ENCODE measurements at places on chromosomes 4 and X.

DNA sequence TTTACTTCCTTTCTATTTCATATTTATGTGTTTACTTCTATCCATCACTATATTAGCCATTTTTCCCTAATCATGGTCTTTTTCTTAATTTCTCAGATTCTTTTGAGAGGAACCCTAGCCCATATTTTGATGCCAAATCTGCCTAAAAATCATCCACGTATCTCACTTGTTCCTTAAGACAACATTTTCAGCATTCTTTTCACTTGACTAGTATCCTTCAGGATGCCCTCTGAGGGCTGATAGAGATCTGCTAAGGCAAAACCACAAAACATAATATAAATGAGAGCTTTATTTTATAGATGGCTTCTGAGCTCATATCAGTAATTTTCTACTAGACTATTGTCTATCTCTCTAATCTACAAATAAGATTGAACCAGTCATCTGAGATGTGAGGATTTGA is 341.9 kb downstream of the GPM6A start:
- DNase-seq: no peak

DNA sequence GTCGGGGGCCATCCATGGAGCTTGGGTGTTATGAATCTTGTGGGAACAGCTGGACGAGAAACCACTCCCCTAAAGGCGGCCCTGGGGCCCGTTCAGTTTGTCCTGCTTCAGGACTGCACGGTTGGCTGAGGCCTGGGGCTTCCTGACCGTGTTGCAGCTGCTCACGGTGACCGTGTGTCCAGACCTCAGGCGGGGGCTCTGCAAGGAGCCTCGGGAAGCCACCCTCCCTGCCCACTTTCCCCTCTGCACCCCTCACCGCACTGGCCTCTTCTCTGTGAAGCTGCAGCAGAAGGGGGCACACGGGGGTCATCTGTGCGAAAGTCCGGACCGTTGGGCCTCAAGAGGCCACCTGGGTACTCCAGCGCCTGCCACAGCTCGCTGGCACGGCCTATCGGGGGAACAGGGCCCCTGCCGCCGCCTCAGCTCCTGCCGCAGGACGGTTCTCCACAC is 29.4 kb downstream of the UVSSA start:
- DNase-seq: no peak

GRCh38 chr4:1833307-1834046 is 22.5 kb downstream of the LETM1 start:
- DNase-seq: no peak

- no peak for DNase-seq
Measured at GRCh38 chr4:61397174-61397573, 197.0 kb downstream of the ADGRL3 start.

DNA sequence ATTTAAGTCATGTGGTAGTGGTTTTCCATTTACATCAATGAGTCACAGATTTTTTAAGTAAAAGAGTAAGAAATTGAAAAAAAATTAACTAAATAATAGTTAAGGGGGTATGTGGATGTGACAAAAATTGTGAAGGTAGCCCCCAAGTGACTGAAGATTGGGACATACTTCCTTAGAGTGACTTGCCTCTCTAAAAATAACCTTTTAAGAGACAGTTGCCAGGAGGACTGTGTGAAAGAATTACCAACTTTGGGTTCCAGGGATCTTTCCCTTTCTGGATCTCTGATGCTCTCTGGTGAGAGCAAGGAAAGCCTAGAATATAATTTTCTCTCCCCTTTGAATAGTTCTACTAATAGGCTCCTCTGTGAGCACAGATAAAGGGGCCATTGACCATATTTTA is 42.7 kb downstream of the NHSL2 start:
- DNase-seq: no peak

DNA sequence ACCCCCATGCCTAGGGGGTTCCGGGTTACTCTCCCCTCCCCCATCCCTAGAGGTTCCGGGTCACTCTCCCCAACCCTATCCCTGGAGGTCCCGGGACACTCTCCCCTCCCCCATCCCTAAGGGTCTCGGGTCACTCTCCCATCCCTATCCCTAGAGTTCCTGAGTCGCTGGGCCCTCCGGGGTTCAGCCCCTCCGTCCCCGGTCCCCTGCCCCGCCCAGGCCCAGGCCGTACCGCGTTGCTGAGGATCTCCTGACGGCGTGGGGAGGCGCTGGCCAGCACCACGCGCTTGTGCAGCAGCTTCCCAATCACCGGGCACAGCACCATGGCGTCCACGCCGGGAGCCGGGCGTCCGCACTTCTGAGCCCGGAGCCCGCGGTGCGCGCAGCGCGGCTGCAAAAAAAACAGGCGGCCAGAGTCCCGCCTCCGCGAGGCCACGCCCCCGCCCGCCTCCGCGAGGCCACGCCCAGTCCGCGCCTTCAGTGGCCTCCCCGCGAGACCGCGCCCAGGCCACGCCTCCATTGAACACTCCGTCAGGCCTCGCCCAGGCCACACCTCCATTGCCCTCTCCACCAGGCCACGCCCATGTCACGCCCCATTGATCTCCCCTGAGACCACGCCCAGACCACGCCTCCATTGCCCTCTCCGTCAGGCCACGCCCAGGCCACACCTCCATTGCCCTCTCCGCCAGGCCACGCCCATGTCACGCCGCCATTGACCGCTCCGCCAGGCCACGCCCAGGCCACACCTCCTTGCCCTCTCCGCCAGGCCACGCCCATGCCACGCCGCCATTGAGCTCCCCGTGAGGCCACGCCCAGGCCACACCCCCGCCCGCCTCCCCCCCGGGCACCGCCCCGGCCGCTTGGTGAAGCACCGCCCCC is at the start of gene ASMTL:
Gene ASMTL, minus strand, starts transcription at position 394 of the 879 bp plus-strand sequence. Its CDS starts 69 bp downstream, at position 325.
- peak; percentile 100 for DNase-seq

DNA sequence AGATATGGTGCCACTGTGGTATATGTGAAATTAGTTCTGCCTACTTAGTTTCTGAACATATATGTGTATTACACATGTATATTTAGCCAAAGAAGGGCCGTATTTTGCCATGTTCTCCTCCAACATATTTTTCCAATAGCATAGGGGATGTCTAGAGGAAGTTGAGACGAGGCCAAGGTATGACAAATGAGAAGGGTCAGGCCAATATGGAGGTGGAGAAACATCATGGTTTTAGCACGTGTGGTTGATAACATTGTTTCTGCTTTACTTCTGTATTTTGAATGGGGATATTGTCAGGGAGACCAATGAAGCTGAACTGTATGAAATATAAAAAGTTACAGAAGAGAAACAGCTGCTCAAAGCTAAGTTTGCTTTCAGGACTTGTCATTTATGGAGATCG is 246.7 kb upstream of the TLL1 start:
- DNase-seq: no peak

GRCh38 chr4:131309628-131310027 is 1839.5 kb upstream of the PCDH10 start:
- DNase-seq: no peak

- DNase-seq: no peak
Measured at GRCh38 chr4:130249002-130249401, 1153.0 kb downstream of the C4orf33 start.

DNA sequence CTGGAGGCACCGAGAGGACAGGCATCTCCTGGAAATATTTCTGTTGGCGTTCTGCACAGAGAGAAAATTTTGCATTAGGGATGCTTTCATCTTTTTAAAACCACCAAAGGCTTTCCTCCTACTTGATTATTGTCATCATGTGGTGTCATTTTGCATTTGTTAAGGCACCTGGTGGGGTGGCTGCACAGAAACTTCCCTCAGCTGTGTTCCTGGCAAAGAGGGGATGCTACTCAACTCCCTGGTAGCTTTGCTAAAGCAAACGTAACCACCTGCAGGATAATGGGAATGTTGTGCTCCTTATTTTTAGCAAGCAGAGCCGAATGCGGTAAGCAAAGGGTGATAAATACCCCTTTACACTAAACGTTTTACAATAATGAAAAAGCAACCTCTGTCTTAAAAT is 229.8 kb downstream of the STIM2 start:
- no peak for DNase-seq

GRCh38 chr4:98521486-98521885 is 136.9 kb downstream of the TSPAN5 start:
- no peak for DNase-seq

GRCh38 chr4:164779811-164780216 is 25.9 kb downstream of the SMIM31 start:
- DNase-seq: peak; percentile 58

DNA sequence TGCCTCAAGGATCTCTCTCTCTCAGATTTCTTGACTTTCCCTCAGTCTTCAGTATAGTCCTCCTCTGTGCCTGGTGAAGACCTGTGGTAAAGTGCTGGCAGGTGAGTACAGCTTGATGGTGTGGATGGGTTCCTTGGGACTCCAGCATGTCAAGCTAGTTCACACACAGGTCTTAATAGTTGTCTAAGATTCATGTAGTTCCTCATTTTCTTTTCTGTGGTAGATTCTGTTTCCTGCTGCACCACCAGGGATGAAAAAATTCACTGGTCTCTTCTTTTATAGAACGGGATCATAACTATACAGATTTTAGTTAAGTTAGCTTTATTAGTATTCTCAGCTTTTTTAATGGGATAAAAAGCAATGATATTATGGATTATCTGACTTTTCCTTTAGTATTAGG is 32.5 kb upstream of the PAQR3 start:
- DNase-seq: no peak

DNA sequence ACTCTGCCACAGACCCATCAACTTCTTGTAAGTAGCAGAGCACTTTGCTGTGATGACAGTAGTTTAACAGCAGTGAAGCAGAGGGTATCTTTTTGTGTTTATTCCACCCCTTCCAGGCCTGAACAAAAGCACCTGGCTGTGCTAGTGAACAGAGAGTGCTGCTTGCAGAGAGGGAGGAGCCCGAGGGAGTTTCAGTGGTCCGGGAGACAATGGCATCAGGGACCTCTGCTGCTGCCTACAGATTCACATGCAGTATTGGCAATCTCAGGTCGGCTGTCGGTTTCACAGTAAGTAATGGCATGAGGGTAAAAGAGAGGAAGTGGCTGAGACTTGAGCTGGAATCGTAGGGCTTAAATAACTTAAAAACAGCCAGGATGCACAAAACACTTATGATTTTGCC is 755.8 kb downstream of the RPA4 start:
- peak; percentile 76 for DNase-seq

GRCh38 chr4:122716825-122717448 is 15.6 kb upstream of the BBS12 start:
- DNase-seq: peak; percentile 55

DNA sequence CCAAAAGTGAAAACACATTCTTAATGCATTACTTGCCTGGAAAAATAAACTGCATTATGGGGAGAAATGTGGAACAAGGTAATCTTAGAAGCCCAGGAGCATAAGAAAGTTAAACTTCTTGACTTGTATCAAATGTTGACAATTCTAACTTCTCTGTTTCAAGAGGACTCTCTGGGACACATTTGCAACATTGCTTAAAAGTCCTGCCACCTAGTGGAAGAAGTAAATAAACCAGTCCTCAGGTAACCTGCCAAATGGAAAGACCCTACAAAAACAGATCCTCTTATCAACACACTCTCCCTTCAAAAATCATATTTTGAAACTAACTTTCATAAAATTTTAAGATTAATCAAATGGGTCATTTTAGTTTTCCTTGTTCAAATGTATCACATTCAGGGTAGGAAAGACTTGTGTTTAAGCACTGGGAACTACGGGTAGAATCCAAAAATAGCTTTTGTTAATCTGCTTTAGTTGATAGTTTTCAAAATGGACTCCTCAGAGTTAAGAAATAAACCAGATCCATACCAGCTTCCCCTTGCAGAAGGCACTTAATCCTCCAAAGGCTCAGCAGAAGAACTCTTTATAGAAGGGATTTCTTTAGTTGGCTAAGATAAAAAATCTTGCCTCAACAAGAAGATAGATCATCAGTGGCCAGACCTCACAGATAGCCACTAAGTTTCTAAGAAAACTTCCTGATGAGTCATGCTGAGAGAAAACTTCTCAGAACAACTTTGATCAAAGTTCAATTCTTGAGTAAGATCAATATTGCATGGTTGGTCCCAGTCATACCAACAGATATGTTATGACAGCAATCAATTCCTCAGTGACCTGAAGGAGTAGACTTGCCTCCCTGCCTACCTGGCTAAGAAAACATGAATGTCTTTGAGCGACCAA is 141.7 kb downstream of the HHIP start:
- no peak for DNase-seq

- DNase-seq: no peak
Measured at GRCh38 chr4:3729882-3730226, 36.3 kb upstream of the ADRA2C start.

- no peak for DNase-seq
Measured at GRCh38 chr4:141058591-141059512, 74.4 kb downstream of the RNF150 start.

- no peak for DNase-seq
Measured at GRCh38 chrX:152537373-152537772, 86.3 kb upstream of the GABRA3 start.

DNA sequence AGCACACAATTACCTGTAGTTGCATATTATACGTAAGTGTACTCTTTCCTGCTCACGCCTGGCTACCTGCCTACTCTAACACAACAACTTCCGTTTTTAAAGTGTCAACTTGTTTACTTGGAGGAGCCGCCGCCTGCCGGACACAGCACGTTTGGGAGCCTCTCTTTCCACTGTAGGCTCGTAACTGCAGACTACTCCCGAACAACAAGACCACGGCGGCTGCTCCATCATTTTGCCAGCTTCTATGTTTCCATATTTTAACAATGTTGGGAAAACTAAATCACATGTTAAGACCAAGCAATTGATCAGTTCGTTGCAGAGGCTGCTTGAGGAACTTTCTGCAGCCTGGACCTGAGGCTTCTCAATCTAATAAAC is 841 bp downstream of the MTNR1A start:
- peak; percentile 66 for DNase-seq

DNA sequence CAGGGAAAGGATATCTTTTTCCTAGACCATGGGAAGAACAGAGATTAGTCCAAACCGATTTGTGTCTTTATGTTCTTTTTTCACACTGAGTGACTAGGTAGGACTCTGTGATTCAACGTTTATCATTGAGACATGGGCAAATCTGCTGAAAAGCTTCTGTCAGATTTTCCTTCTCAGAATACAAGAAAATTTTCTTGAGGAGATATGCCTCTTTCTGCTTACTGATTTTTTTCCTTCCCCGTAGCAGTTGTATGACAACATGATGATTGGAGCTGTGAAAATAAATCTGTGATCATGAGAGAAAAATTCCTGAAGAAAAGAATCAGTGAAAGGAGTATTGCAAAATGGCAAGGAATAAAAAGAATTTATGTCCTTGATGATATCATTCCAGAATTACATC is 130.6 kb upstream of the FAT4 start:
- DNase-seq: no peak

DNA sequence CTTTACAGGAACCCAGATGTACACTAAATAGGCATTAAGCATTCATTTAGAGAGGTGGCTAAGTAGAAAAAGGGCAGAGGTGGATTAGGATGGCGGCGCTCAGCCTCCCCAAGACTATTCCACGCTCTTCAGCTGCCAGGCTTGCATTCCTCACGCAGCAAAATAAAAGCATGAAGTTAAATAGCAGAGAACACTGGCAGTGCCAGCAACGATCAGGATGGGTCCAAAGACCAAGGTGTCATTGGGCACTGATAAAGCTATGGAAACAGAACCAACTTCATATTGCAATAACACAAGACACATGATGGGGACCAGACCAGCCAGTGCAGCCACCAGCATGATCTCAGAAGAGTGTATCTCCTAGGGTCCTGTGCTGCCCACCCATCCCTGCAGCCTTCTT is 42.0 kb downstream of the TMEM156 start:
- no peak for DNase-seq
